Right forelimb (tissue), 1 donor: ENCODE measurements at places on chromosomes 16 and 17.

- DNase-seq = no peak
These were observed 11.9 kb downstream of the CTRL start for GRCh38 chr16:67919622-67920221.

DNA sequence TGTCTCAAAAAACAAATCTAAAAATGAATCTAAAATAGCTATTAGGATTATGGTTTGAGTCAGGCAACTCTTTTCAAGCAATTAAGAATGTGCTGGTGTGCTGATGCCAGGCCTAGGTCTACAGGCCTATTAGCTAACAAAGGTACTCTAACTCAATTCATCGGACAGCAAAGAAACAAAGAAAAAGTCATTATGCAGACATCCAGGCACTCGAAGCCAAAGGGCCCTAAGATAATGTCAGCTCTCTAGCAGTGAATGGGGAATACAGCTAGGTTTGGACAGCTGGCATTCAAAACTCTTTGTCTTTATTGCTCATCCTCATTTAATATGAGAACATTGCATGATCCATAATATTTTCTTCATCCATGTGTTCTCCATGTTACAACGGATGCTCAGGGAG lies 108.5 kb downstream of the TMEM114 start:
- DNase-seq = no peak

DNA sequence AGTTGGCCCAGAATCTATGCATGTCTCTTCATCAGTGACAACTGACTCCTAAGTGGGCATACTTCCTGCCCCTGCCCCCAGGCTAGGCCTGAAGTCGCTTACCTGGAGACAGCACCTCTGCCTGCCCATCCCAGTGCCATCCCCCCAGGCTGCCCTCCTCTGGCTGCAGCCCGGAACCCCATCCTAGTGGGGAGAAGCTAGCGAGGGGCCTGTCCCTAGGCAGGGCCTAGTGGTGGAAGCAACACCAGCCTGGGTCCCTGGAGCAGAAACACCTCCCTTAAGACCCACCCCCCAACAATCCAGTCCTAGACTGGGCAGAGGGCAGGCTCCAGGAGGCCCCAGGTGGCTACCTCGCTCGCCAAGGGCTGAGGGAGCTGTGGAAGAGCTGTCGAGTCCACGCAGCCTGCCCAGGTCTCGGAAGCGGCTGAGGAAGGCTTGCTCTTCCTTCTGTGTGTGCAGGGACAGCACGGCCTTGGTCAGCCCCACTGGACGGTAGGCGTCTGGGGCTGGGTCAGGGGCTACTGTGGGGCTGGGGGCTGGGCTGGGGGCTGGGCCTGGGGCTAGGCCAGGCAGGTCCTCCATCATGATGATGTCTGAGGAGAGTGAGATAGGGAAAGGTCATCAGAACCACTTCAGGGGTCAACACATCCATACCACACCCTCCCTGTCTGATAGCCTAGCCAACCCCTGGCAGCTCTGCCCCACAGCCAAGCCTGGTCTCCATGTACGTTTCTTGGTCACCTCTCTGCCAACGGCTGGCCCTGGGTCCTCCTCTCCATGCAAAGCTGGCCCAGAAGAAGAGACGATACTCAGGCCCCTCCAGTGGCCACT lies 7.6 kb downstream of the PER1 start:
- DNase-seq = peak; percentile 43

GRCh38 chr17:76171706-76172105 lies 30.7 kb upstream of the FOXJ1 start:
- DNase-seq = no peak

DNA sequence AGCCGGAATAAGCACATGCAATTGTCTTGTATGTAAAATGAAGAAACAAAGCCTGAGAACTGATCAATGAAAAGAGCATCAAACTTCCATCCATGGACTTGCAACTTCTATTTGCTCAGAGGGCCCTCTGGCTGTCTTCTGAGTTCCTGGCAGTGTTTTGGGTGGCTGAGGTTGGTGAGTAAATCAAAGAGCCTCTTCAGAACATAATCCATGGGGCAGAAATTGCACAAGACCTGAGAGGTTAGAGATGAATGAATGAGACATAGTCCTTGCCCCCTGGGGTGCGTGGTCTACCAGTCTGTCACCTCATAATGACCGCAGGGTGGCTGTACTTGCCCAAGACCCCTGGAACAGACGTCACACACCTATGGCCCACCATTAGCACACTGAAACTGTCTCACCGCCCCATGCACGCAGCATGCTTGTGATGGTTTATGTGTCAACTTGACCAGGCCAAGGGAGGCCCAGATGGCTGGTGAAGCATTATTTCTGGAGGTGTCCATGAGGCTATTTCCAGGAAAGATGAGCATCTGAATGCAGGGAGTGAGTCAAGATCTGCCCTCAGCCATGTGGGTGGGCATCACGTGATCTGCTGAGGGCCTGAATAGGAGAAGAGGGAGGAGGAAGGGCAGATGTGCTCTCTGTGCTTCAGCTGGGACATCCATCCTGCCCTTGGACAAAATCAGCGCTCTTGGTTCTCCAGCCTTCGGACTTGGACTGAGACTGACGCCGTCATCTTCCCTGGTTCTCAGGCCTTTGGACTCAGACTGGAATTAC lies 8.3 kb downstream of the PIK3R6 start:
- DNase-seq = no peak

DNA sequence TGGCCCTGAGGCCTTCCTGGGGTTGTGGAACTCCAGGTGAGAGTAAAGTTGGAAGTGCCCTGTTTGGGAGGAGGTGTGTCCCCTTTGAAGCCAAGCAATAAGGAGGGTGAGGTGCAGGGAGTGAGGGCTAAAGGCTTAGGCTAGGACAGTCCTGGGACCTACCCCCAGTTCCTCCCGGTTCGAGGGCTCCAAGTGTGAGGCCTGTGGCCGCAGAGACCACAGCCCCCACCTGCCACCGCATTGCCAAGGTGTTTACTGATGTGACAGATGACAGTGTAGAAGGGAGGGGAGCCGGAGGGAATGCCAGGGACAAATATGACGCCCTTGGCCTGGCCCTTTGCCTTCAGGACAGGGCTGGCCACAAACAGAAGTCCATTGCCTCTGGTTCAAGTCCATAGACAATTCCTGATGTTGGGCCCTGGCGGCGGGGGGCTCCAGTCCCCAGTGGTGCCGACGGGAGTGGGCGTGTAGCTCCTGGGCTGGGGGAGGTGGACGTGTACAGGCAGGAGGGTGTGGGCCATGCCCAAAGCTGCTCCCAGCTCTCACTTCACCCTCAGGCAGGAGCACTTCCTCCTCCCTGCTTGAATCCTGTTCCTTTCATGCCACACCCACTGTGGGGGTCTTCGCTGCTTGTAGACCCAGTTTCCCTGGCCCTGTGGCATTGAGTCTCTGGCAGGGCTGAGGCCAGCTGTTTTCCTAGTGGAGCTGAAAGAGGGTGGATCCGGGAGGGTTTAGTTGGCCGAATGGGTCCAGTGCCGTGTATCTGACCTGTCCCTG lies 3.2 kb downstream of the ADORA2B start:
- no peak for DNase-seq

- DNase-seq = no peak
These were observed 119.4 kb downstream of the SOCS1 start for GRCh38 chr16:11136600-11136999.

- no peak for DNase-seq
These were observed 114.6 kb downstream of the SLC39A11 start for GRCh38 chr17:72977771-72978417.

DNA sequence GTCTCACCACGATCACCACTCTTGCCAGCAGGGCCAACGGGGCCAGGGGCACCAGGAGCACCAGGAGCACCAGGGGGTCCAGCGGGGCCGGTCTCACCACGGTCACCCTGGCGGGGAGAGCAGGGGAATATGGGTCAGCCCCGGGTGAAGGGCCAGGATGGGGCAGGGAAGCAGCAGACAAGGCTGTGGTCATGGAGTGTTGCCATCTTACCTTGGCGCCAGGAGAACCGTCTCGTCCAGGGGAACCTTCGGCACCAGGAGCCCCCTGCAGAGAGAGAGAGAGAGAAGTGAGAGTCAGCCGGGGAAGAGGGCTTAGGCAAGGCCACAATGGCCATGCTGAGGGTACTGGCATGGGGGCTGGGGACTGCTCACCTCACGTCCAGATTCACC lies 12.9 kb downstream of the COL1A1 start:
- peak; percentile 81 for DNase-seq

DNA sequence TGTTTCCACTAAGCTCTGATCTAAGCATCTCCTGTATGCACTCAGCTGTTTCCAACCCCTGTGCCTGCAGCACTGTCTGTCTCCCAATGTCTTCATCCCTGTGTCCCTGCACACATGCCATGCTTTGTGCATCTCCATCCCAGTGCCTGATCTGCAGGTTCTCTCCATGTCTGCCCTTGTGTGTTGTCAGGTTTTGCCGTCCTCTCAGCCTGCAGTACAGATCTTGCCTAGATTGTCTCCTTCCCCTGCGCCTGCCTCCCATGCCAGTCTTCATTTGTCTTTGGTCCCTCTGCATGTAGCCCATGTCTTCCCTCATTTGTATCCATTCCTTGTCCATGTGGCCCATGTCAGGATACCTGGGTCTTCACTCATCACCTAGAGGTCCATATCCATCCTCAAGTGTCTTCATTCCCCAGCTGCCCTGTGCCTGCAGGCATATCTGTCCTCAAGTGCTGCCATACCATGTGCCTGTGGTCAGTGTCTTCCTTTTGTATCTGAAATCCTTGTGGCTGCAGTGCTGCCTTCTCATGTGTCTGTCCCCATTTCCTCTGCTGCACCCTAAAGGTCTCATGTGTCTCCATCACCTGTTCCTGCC lies 71.5 kb downstream of the TNFRSF13B start:
- no peak for DNase-seq

GRCh38 chr16:65038100-65038499 lies 83.8 kb downstream of the CDH11 start:
- DNase-seq = no peak

DNA sequence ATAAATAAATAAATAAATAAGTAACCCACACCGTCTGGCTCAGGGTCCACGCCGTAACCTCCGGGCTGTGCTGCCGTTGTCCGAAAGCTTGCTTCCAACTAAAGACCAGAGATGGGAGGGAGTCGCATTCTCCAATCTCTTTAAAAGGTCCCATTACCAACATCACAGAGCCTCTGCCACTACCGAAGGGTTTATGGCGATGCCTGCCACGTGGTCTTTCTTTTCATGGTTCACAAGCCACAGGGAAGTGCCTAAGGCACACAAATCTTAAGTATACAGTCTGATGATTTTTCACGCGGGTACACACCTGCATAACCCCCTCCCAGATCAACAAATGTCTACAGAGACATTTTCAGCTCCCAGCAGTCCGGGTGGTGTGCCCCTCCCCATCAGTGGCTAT lies 1.4 kb downstream of the COTL1 start:
- no peak for DNase-seq

DNA sequence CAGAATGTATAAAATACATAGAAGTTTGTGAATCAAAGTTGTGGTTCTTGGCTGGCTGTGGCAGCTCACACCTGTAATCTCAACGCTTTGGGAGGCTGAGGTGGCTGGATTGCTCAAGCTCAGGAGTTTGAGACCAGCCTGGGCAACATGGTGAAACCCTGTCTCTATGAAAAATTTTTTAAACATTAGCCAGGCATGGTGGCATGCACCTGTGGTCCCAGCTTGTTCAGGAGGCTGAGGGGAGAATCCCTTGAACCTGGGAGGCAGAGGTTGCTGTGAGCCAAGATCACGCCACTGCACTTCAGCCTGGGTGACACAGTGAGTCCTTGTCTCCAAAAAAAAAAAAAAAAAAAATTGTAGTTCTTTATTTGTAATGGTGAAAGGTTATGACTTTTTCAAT lies 13.8 kb upstream of the APPBP2 start:
- no peak for DNase-seq

- DNase-seq = peak; percentile 90
These were observed 23.9 kb downstream of the PEMT start for GRCh38 chr17:17567631-17568030.

DNA sequence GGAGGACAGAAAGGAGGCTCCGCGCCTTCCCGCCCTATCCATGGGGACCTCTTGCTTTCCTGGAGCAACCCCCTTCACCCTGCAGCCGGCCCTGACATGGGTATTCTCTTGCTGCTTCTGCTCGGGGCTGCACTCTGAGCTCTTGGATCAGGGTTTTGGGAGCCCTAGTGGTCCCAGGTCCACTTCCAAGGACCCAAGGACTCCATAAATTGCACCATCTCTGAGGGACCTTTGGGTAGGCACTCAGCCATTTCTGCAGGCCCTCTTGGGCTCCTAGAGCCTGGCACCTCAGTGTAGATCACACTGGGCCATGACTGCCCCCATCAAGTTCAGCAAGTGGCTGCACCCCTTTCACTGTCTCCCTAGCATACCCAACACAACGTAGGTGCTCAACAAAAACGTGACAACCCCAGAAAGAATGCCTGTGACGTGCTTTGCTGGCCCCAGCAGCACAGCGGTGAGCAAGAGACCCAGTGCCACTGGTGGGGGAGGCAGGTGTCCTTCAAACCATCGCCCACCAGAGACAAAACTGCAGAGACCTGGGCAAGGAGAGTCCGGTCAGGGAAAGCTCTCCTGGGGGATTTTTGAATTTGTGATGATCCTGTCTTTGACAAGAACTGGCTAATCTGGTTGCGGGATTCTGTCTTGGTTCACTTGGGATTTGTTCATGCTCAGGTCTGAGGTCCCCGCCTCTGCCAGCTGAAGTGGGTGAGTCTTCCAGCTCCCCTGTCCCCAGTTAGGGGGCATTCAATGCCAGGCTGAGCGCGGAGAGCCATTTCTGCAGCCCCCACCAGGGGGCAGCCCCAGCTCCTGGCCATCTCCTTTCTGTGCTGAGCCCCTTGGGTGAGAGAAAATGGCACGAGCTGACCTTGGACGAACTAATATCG lies 2.5 kb upstream of the RAB11FIP4 start:
- DNase-seq = no peak

GRCh38 chr17:48307255-48307654 lies 122.8 kb downstream of the SKAP1 start:
- no peak for DNase-seq

GRCh38 chr17:50737118-50737698 lies 17.8 kb downstream of the LUC7L3 start:
- DNase-seq = no peak

- DNase-seq = no peak
These were observed 41.7 kb downstream of the PIK3R5 start for GRCh38 chr17:8923762-8924161.

- no peak for DNase-seq
These were observed 36.1 kb downstream of the KCNJ2 start for GRCh38 chr17:70205401-70205800.
